Stimulated activated CD4-positive, alpha-beta T cell treated with anti-CD3 and anti-CD28 coated beads, Interleukin-1b, Interleukin-23, amount 100 ng/mL, for 1 hour (primary cell): ENCODE measurements at places on chromosomes 6 and 20.

- no peak for DNase-seq
Measured at GRCh38 chr20:3430376-3431069, 23.1 kb upstream of the DNAAF9 start.

DNA sequence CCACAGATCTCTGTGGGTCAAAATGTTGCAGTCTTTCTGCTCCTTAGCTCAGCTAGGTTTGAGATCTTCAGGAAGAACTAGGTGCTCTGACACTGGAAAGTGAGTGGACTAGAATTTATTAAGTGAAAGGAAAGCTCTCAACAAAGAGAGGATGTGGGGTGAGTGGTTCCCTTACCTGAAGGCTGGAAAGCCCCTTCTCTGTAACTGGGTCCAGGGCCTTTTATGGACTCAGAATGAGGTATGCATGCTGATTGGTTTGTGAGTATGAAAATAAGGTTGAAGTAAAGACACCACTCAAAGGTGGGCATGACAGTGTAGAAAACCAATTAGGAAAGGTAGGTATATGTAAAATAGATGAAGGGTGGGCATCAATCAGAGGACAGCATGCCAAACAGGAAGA, 485.5 kb downstream of the CD109 start:
- DNase-seq, result no peak

DNA sequence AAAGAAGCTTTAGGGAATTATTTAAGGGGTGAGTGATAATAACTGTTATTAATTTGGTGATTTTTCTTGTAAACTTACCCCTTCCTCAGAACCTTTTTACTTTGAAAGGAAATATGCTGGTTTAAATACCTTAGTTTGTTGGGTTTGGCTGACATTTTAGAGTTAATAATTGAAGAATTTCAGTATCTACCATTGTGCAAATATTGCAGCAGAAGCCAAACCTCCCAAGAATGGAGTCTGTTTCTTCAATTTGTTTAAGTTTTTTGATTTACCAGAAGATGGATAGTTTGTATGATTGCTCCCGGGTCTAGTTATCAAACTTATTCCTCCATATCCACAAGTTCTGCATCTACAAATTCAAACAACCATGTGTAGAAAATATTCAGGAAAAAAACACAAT, 77.1 kb downstream of the ATRN start:
- no peak for DNase-seq

- DNase-seq, result no peak
Measured at GRCh38 chr20:7038029-7038428, 270.5 kb downstream of the BMP2 start.

GRCh38 chr6:89951574-89952104, 57.4 kb downstream of the GJA10 start:
- DNase-seq, result no peak

GRCh38 chr20:34751453-34751852, 47.3 kb downstream of the TP53INP2 start:
- DNase-seq, result no peak

GRCh38 chr6:148888856-148889255, 142.0 kb downstream of the UST start:
- no peak for DNase-seq

- DNase-seq, result peak; percentile 82
Measured at GRCh38 chr6:4776131-4776492, at the start of gene CDYL. Gene CDYL, plus strand, starts transcription at chr6:4776404. Its CDS starts 380 bp downstream, at chr6:4776784.

- DNase-seq, result no peak
Measured at GRCh38 chr6:170298688-170299087, 7.8 kb upstream of the DLL1 start.

DNA sequence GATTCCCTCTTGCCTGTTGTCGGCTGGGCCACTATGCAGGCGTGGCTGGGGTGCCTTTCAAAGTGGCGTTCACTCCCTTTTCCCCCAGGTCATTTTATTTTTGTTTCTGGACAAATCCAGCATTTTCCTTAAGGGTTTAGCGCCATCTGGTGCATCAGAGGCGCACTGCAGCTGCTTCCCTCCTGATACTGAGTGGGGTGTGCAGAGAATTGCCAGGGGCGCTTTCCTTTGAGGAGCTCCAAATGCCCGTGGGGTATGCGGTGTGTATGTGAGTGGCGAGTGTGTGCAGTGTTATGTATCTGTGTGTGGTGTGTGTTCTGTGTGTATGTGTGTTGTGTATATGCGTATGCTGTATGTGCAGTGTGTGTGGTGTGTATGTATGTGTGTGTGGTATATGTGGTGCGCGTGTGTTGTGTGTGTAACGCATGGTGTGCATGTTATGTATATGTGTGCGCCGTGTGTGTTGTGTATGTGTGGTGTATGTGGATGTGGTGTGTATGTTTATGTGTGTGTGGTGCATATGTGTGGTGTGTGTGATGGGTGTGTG, 100.1 kb upstream of the AGPAT4 start:
- DNase-seq, result peak; percentile 16

- DNase-seq, result no peak
Measured at GRCh38 chr20:31856516-31856915, 11.1 kb upstream of the FOXS1 start.
